ENCODE measurements at places on chromosomes 5 and 9.

GRCh38 chr9:85246541-85246940, 495.2 kb downstream of the AGTPBP1 start:
- DNase-seq, result no peak

GRCh38 chr5:97936231-97936630, 753.2 kb upstream of the RIOK2 start:
- DNase-seq, result no peak

DNA sequence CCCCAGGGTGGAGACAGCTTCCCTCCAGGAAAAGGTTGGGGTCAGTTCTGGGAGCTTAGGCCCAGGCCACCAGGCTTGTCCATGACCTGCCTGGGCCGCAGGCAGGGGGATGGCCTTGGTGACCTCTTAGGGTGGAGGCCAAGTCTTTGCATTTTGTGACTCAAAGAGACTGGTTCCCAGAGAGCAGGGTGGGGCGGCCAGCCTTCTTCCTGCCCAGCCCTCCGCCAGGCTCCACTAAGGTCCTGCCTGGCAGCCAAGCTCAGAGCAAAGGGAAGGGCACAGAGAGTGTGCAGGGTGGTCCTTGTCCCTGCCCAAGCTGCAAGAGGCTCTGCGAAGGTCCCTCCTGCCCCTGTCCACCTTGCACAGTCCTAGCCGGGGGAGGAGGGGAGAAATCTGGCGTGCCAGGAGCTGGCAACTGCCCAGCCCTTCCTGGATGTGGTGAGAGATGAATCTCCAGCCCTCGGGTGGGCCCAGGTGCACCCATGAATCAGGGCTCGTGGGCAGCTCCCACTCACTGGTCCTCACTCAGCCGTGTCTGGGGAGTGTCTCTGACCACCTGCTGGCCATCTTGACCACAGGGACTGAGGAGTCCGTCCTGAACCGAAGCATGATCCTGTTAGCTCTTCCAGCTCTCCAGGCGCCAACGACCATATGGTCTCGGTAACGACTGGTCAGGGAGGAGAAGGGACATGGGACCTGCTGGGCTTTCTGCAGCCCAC, 2.3 kb upstream of the PTGDS start:
- no peak for DNase-seq

DNA sequence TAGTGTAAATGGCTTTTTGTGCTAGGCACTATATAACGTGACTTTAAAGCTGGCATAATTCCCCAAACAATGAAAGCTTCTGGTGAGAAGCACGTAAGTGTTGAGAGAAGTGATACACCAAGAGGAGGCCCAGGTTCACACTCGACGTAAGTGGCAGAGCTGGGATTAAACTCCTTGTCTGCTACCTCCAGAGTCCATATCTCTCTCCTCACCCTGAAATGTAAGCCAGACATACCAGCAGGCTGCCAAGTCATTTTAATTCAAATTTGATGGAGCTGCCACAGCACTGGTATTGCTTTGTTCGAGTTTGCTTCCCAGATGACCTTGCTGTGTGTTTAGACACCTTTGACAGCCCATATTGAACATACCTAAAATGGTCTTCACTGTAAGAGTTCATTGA, 319.7 kb downstream of the GLIS3 start:
- DNase-seq, result no peak

DNA sequence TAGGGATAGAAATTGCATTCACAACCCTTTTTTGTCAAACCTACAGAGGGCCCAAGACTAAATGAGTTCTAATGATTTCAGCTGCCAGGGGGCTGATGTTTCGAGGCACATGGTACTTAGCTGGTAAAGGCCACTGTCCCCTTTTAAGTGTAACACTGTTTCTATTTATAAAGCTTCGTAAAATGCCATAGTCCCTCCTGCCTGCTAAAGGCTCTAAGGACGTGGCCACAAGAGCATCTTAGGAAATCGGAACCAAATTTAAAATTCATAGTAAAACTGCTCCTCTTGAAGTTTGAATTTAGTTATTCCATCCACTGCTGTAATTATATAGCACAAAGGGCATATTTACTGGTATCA, 170.3 kb upstream of the WWC1 start:
- no peak for DNase-seq

DNA sequence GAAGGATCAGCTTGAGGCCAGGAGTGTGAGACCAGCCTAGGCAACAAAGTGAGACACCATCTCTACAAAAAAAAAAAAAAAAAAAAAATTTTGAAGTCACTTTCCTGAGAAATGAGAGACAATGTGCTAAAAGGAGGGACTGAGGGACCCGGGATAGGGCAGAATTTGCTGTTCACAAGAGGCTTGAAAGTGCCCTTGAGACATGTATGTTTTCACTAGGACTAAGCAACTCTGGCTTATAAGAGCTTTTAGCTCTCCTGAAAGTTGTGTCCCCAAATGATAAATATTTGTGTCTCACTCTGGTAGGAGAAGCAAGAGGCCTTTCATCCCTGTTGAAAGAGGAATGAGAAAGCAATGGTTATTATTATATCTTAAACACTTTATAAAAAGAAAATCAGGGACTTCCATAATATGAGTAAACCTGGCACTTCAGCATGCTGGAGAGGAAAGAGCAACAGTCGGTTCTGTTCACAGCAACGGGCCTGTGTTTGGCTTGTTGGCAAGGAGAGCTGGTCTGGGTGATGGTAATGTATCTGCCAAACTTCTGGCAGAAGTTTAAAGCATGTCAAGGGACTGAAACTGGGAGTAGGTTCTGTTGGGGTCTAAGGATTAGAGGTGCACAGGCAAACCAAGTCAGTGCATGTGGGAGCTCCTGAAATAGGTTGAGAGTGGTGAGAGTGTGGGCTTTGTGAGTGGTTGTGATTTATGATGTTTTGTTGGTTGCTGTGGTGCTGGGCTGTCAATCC, 32.2 kb downstream of the ENTREP1 start:
- no peak for DNase-seq

DNA sequence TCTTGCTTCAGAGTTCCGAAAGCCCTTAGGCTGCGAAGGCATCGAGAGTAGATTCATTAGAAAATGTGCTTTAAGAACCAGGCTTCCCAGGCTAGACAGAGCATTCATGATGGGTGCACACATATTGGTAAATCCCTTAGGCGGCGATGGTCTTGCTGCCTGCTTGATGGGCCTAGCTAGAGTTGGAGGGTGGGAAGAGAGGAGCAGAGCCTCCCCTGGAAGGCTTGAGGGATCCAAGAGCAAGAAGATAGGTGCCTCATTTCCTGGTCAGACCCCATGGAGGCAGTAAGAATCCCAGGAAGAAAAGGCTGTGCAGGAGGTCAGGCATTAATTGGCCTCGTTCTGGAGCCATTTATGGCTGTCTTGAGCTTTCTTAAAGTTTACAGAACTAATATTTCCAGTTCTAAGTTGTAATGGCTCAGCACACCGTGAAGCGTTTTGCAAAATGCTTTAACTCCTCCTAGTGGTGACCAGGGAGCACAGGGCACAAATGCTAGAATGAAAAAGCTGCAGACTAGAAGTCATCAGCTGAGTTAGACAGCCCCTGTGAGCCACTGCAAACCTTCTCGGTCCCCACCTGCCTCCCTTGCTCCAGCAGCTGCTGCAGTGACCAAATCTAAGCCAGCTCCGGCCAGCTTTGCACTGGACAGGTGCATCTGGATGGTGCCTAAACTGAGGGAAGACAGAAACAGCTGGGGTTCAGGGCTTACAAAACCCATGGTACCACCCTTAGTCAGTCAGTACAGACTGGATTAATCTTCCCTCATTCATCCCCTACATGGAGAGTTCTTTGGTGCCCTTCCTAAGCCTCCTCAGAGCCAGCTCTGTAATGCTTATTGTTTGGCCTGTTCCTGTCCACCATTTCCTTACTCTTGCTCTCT, 14.7 kb downstream of the SLC45A2 start:
- DNase-seq, result no peak

DNA sequence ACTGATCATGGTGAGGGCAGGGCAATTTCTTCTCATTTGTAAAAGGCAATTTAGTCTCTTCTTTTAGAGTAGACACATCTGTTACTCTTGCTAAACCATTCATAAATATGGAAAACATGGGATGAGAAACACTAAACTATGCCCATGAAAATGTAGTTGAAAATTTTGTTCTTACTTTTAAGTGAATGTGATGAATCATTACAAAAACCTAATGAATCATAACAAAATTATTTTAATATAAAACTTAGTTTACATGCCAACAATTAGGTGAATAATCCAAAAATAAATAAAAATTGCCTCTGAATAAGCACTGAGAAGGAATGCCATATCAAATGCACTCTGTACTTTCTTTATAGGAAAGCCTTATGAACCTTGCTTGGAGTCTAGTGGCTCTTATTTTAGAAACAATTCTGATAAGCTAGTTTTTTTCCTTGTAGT, 297.7 kb upstream of the EFNA5 start:
- DNase-seq, result no peak

GRCh38 chr5:57302643-57303042, 128.8 kb downstream of the GPBP1 start:
- no peak for DNase-seq

GRCh38 chr9:135082536-135082935, 4.9 kb upstream of the OLFM1 start:
- DNase-seq, result no peak

DNA sequence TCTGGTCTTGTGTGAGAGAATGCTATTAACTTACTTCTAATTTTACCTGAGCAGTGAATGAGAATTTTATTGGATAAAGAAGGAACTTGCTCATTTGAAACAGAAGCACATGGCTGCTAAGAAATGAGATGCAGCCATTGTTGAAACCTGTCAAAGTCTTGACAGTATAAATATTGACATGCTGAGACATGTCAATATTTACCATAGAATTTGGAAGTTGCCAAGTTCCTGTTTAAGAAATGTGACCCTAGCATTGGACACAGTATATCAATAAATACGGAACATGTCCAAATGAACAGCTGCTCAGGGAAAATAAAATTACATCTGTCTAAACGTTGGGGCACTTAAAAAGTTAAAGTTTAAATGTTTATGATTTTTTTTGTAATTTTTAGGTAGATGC, 7.8 kb downstream of the XRCC4 start:
- DNase-seq, result no peak

- DNase-seq, result no peak
Observed at GRCh38 chr5:136037001-136037705, 8.4 kb downstream of the TGFBI start.

GRCh38 chr5:171989946-171990712, 16.3 kb downstream of the FBXW11 start:
- no peak for DNase-seq

DNA sequence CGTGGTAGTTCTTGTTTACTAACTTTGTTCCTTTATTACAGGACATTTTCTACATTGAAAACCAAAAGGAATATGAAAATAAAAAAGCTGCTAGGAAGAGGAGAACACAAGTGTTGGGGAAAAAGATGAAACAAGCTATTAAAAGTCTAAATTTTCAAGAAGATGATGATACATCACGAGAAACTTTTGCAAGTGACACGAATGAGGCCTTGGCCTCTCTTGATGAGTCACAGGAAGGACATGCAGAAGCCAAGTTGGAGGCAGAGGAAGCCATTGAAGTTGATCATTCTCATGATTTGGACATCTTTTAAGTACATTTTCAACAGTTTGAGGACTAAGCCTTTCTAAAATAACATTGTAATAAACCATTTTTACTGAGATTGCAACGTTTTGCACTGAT, 23.8 kb downstream of the PHAX start:
- no peak for DNase-seq

DNA sequence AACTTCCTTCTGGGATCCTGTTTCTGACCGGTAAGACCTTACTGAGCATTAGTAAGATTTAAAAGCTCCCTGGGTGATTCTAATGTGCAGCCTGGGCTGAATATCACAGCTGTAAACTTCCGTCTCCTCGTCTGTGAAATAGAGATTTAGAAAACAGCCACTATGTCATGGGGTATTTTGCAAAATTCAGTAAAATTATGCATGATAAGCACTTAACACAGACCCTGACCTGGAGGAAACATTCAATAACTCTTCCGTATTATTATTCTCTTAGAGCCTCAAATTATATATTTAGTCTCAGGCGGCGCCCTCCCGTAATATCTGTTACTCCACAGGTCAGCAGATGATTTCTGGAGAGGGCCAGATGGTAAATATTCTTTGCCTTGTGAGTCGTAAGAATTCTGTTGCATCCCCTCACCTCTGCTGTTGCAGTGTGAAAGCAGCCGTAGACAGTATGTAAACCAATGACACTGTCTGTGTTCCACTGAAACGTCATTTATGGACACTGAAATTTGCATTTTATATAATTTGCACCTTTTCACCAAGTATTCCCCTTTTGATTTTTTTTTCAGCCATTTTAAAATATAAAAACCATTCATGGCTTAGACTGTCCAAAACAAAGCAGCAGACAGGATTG, 39.2 kb upstream of the RARS1 start:
- no peak for DNase-seq

DNA sequence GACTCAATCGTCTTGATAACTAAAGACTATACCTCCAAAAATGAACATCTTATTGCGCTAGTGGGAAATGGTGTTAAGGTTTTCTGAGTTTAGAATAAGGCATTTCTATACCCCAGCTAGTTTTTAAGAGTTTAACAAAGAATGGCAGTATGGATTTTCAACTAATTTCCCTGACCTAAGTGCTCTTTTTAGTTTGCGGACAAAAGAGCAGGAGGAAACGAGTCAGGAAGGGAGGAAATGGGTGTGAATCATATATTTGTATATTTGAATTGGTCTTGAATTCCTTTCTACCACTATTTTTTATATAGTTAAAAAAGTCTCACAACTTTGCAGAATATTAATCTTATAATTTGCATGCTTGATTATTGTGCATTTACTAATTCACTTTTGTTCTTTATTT, 516.3 kb upstream of the ZNF608 start:
- no peak for DNase-seq

- no peak for DNase-seq
Observed at GRCh38 chr5:127839496-127840197, 136.5 kb downstream of the CCDC192 start.

GRCh38 chr5:149141224-149141956, at the start of gene ABLIM3:
Gene ABLIM3, plus strand, starts transcription at chr5:149141493. Its CDS starts 603 bp downstream, at chr5:149142096.
- peak; percentile 74 for DNase-seq

- DNase-seq, result no peak
Observed at GRCh38 chr5:17918373-17919104, 284.3 kb downstream of the TAF11L14 start.

GRCh38 chr5:72908664-72909063, 47.2 kb upstream of the FCHO2 start:
- no peak for DNase-seq

- DNase-seq, result no peak
Observed at GRCh38 chr9:12425878-12426864, 267.0 kb upstream of the TYRP1 start.

DNA sequence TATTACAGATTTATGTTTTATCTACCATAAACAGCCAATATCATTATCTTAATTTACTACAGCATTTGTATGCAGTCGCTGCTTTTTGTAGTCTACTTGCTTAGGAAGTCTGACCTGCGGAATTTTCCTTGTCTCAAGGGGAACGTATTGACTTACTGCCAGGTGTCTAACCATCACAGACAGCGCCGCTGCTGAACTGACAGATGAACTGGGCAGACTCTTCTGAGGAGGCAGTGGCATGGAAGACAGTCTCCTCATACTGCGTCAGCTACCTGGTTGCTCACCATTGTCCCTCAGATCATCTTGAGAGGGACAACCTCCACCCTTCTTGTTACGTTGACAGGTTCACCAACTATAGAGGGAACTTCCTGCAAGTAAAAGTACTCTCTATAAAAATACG, 574.3 kb upstream of the ZNF462 start:
- DNase-seq, result no peak

- DNase-seq, result no peak
Observed at GRCh38 chr5:156922207-156922792, 40.7 kb downstream of the TIMD4 start.
